Natural killer cell treated with Interleukin-12 subunit alpha and Interleukin-12 subunit beta and Interleukin-15 and Interleukin-18, amount 100 ng/mL, for 72 hours (primary cell): ENCODE measurements at places on chromosomes 3 and 15. TPM values are rescaled to one million over a fixed set of nuclear protein-coding genes. Genes with fewer than 3 reads are reported as not detected.

The TRIM42 gene
- total RNA-seq: not detected

- no peak overlapping the region for H3K4me3 ChIP-seq
- no peaks in the 10 kb centered on the region for H3K27me3 ChIP-seq
- DNase-seq: no peak
- H3K4me1 ChIP-seq: no peaks in the 10 kb centered on the region
- no peak overlapping the region for H3K27ac ChIP-seq
Observed at GRCh38 chr3:126954141-126954842, 28.6 kb upstream of the PLXNA1 start.

The FGF12 gene
- total RNA-seq: not detected

DNA sequence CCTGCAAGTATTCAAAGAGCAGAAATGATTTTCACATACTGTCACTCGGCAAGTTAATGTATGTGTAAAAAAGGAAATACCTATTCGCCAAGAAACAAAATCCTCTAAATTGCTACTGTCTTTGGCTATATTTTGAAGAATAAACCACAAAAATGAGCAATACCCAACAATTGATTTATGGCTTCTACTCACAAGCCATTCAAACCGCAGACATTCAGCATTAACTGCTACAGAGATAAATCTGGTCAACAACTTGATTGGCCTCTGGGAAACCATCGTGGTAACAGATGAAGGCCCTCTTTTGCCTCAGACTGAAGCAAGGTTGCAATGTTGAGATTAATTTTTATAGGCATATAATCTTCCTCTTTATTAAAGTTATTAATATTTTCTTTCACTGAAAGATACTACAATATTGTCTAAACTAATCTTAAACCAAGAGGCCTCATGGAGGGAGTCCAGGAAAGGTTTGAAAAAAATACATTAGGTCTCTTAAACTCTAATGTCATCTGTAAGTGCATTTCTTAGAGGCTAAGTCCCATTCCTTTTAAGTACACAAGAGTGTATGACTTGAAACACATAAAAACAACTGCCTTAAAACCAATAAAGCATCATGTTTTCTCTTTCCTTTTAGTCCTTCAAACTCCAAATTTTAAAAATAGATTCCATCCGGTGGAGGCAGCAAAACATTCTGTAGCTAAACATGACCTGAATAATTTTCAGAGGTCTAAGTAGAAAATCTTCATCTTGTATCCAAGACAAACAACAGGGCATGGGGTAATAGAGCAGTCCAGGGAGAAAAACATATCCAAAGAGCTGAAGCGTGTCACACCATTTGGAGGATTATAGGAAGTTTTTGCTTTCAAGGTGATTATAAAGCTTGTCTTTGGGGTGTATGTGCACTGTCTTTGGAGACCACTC is 162.4 kb upstream of the TGFBR2 start:
- no peak overlapping the region for H3K4me3 ChIP-seq
- no peaks in the 10 kb centered on the region for H3K27me3 ChIP-seq
- H3K36me3 ChIP-seq: no peaks in the 10 kb centered on the region
- H3K4me1 ChIP-seq: no peaks in the 10 kb centered on the region
- DNase-seq: no peak

The LRRK1 gene
- total RNA-seq: 0.70 TPM

DNA sequence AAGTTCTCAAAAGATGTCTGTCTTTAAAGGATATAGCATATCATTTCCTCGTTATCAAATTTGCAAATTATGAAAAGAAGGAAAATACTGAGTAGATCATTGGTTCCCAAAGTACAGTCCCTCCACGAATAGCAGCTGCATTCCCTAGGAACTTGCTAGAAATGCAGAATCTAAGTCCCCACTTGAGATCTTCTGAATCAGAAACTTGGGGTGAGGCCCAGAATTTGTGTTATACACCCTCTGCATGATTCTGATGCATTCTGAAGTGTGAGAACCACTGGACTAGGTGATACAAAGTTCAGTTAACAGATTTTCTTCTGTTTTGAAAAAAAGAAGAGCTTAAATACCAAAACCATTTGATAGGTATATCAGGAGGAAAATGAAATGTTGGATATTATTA is 77.1 kb downstream of the SLC25A26 start:
- H3K27me3 ChIP-seq: no peaks in the 10 kb centered on the region
- peak overlapping the region; percentile 60 for H3K4me3 ChIP-seq
- H3K36me3 ChIP-seq: no peaks in the 10 kb centered on the region
- DNase-seq: no peak

The FHIT gene
- total RNA-seq: 2.4 TPM

DNA sequence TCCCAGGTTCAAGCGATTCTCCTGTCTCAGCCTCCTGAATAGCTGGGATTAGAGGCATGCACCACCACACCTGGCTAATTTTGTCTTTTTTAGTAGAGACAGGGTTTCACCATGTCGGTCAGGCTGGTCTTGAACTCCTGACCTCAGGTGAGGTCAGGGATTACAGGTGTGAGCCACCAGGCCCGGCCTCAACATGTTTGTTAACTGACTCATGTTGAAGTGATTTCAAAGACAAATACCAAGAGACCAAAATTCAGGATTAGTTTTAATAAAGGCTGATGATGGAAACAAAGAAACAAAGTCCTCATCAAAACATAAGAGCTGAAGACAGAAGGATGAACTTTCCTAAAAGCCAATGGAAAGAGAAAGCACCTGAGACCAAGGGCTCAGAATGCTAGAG is 36.5 kb downstream of the SLC12A6 start:
- peaks cover 35% of the 10 kb centered on the region for H3K4me1 ChIP-seq
- no peaks in the 10 kb centered on the region for H3K36me3 ChIP-seq
- no peak for DNase-seq

The TEX9 gene
- total RNA-seq: 0.57 TPM

DNA sequence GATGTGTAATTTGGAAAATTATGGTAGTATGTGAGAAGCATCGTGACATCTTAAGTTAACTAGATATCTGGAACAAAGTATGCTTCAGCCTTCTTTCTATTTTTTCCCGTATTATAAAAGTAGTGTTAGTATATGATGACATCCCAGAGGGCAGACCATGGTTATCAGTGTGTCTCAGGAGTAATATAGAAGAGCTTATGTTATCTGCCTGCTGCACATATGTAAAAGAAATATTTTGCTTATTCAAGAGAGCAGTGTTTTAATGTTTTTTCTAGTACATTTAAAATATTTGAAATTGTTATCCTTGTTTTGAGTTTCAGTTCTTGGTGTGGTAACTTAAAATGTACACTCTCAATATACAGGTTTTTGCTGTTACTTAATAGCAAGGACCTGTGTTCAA is 24.1 kb downstream of the PLCL2 start:
- no peaks in the 10 kb centered on the region for H3K36me3 ChIP-seq
- no peak overlapping the region for H3K4me3 ChIP-seq
- no peak for DNase-seq

The CNTN3 gene
- total RNA-seq: not detected

The QARS1 gene
- total RNA-seq: 261 TPM

- H3K4me1 ChIP-seq: no peaks in the 10 kb centered on the region
- no peak for DNase-seq
- H3K4me3 ChIP-seq: no peak overlapping the region
- peaks cover 21% of the 10 kb centered on the region for H3K36me3 ChIP-seq
- H3K27me3 ChIP-seq: no peaks in the 10 kb centered on the region
- no peak overlapping the region for H3K27ac ChIP-seq
Observed at GRCh38 chr15:33860754-33861153, 107.5 kb upstream of the CHRM5 start.

GRCh38 chr15:23052522-23052921 is 13.2 kb upstream of the TUBGCP5 start:
- no peaks in the 10 kb centered on the region for H3K4me1 ChIP-seq
- no peak for DNase-seq
- no peaks in the 10 kb centered on the region for H3K36me3 ChIP-seq
- no peak overlapping the region for H3K4me3 ChIP-seq

GRCh38 chr15:69145694-69146492 is 14.5 kb upstream of the GLCE start:
- H3K36me3 ChIP-seq: no peaks in the 10 kb centered on the region
- H3K27me3 ChIP-seq: peaks cover 51% of the 10 kb centered on the region
- no peak overlapping the region for H3K4me3 ChIP-seq
- DNase-seq: no peak
- no peaks in the 10 kb centered on the region for H3K4me1 ChIP-seq

DNA sequence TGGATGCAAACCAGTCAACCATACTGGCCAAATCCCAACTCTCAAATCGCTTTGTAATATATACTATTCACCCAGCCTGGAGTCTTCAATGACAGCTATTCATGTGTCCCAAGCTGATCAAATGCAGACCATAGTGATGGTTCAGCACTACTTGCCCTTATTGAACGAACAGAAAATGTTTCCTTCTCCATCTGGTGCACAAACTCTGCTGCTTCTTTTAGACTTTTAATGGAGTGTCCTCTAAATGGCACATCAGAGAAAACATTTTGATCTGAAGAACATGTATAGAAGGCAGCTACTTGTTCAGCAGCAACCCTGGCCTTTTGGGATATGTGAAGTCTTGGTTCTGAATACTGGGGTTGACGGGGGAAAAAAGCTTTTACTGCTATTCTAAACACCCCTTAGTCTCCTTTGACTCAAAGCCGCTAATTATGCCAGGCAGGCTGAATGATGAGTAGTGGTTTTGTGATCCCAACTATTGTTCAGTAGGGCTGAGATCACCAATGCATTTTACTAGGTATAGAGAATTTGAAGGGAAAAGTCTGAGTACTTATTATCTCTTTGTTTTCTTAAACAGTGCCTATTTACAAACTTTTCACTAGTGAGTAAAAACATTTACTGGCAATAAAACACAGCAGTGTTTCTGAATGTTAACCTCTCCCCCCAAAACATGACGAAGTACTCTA is 781.2 kb downstream of the ROBO1 start:
- H3K4me1 ChIP-seq: no peaks in the 10 kb centered on the region
- H3K27ac ChIP-seq: no peak overlapping the region
- no peak overlapping the region for H3K4me3 ChIP-seq
- no peak for DNase-seq
- H3K36me3 ChIP-seq: peaks cover 6% of the 10 kb centered on the region
- no peaks in the 10 kb centered on the region for H3K27me3 ChIP-seq

- H3K36me3 ChIP-seq: no peaks in the 10 kb centered on the region
- H3K27ac ChIP-seq: no peak overlapping the region
- no peak overlapping the region for H3K4me3 ChIP-seq
- DNase-seq: no peak
Observed at GRCh38 chr3:57464801-57465200, 79.3 kb downstream of the DNAH12 start.

DNA sequence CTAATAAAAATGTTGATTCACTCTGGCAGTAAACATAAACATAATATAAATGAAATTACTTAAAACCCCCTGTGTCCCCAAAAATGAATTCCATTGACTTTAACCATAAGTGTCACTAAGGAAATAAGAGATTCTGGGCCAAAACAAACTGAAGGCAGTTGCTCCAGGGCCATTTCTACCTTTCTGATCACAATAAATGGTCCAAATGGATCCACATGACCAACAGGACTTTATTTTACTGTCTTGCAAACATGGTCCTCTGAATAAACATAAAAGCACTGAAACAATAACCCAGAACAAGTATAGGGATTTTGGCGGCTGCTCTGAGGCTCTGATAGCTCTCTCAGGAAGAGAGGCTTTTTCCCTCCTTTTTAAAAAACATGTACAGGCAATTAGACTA is 77.3 kb downstream of the ETFA start:
- no peak overlapping the region for H3K27ac ChIP-seq
- peaks cover 3% of the 10 kb centered on the region for H3K4me1 ChIP-seq
- H3K27me3 ChIP-seq: no peaks in the 10 kb centered on the region
- no peaks in the 10 kb centered on the region for H3K36me3 ChIP-seq
- no peak overlapping the region for H3K4me3 ChIP-seq

DNA sequence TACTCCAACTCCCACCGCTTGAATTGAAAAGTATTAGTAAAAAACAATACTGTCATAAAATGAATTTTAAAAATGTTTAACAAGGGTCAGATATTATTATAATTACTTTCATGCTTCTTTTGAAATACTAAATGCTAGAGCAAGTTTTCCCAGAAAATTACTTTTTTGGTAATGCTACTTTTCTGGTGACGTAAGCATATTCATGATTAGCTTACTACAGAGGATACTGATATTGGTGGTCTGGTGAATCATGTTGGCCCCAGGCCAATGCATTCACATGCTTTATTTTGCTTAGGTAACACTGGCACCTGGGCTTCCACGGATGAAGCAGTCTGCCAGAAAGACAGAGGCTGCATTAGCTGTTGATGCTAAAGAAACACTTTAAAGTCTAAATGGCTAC is 12.4 kb downstream of the SPATA16 start:
- H3K27ac ChIP-seq: no peak overlapping the region
- no peak for DNase-seq
- no peaks in the 10 kb centered on the region for H3K4me1 ChIP-seq
- no peaks in the 10 kb centered on the region for H3K27me3 ChIP-seq
- no peaks in the 10 kb centered on the region for H3K36me3 ChIP-seq
